Stimulated activated CD8-positive, alpha-beta memory T cell treated with anti-CD3 and anti-CD28 coated beads, Interleukin-15, amount 100 ng/mL, for 1 hour (primary cell): ENCODE measurements at places on chromosomes 5 and 9.

DNA sequence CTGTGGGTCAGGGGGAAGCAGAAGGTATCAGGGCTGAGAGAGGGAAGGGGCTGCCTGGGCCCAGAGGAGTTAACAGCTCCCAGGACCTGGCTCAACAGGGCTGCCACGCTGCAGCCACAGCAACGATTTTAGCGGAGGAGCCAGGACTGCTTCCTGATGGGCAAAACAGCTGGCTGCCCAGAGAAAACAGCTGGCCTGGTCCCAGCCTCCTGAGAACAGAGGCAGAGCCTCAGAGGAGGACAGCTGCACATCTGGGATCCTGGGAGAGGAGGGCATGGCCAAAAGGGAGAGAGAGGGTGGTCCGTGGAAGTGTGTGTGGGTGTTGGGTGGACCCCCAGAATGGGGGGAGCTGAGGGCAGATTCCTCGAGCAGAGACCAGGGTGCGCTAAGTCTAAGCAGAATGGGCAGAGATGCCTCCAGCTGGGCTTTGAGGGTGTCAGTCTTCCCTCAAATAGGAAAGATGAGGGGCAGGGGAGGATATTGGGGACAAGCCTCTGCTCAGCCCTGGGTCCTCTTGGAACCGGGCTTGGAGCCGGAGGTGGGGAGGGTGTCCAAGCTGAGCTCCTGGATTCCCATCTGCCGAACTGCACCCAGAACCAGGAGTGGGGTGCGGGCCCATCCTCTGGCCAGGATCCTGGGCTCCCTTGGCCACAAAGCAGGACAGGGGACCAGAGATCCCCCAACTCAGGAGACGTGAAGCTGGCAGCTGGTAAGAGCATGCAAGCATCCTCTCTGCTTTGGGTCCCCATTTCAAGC is 9.1 kb upstream of the CERCAM start:
- no peak for DNase-seq

DNA sequence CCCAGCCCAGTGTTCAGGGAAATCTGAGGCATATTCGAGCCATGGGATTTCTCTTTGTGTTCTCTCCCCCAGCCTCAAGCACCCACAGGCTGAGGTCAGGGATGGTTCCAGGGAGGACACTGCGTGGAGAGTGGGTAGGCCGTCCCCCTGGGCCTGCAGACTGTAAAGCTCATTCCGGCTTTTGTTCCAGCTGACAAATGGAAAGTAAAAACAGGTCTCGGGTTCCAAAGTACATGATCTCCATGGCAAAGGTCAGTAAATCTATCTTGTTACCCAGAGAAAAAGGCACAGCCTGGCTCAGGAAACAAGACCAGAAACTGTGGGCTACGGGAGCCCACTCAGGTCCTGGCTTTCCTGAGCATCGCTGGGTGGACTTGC is 116.2 kb downstream of the ROR2 start:
- DNase-seq: no peak

- DNase-seq: no peak
These were observed 79.4 kb downstream of the WWC1 start for GRCh38 chr5:168370831-168371230.

- DNase-seq: no peak
These were observed 56.8 kb downstream of the LIX1 start for GRCh38 chr5:97085459-97086181.

DNA sequence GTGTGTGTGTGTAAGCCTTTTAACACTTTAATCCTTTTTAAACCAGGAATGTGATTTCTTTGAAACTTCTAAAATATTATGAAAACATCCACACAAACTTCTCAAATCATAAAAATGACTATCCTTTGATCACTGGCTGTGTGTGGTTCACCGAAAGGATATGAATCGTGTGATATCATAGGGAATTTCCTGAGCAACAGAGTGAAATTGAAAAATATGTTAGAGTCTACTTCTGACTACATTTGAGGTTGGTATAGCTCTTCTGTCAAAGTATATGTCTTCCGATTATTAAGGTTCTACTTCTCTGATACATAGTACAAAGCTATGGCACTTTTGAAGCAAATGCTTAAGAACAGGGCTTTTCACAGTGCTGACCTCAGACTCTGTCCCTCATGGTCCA is 40.3 kb downstream of the RGMB start:
- no peak for DNase-seq

- DNase-seq: no peak
These were observed 23.6 kb upstream of the LRRTM2 start for GRCh38 chr5:138898742-138899141.

- no peak for DNase-seq
These were observed 11.1 kb downstream of the FGF1 start for GRCh38 chr5:142674531-142675469.

GRCh38 chr9:21686738-21687137 is 115.7 kb upstream of the MTAP start:
- no peak for DNase-seq

DNA sequence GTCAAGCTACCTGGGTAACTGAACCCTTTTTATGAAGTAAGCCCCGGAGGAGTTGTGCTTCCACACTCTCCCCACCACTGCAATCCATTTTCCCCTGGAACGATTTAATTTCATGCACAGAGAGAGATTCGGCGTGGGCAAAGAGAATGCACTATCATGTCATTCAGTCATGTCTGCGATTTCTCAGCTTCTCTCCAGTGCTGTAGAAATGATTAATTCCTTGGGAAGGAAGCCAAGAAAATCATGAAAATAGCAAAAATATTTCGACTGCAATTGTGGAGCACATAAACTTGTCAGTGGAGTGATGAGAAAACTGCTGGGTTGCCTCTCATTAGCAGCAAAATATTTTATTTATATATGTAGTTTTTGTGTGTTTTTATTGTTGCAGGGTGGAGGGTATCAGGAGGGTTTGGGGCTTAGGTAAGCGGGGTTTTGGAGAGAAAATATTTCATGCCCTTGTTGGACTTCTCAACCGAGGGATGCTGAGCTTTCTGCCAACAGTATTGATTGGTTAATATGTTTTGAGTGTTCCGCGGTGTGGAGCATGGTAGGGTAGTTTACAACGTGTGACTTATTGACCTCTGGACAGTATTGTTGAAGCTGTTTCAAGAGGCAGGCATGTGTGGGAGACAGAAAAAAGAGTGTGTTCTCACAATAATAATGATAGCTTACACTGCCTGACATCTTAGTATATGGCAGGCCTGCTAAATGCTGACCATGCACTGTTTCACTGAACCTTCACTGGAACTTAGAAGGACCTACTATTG is 69.3 kb downstream of the SGCD start:
- DNase-seq: no peak

GRCh38 chr5:35857606-35858205 is 1.0 kb downstream of the IL7R start:
- DNase-seq: no peak

GRCh38 chr5:138594305-138595058 is 19.3 kb upstream of the HSPA9 start:
- no peak for DNase-seq

- DNase-seq: no peak
These were observed 157.9 kb upstream of the RASA1 start for GRCh38 chr5:87109746-87110145.

DNA sequence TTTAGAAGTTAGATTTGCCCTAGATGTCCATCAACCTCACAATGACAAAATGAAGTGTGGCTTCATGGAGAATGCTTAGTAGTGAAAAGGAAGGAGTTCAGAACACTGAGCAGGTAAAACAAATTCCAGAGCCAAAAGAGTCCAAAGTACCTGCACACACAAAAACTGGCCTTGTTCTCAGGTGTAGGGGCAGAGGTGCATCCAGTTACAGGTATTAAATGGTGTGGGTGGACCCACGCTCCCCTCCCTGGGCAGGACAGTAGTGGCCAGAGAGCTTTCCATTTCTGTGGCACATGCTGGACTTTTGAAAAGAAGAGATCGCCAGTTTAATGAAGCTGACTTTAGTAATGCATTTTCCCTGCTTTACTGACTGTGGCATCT is 47.2 kb downstream of the SECISBP2 start:
- no peak for DNase-seq

- DNase-seq: no peak
These were observed 74.2 kb downstream of the MSX2 start for GRCh38 chr5:174798551-174798951.

GRCh38 chr5:43221502-43221901 is 29.5 kb downstream of the NIM1K start:
- no peak for DNase-seq
